ENCODE measurements at places on chromosomes 6 and 20. TPM values are rescaled to one million over a fixed set of nuclear protein-coding genes. Genes with fewer than 3 reads are reported as not detected.

Gene DEFB121
- total RNA-seq = not detected

Gene CST2
- total RNA-seq = not detected

Gene LY6G6C
- not detected for total RNA-seq

Gene MEP1A
- not detected for total RNA-seq

Gene RNF182
- total RNA-seq = not detected

Gene SYNDIG1
- total RNA-seq = not detected

Gene FAM50B
- total RNA-seq = 8.2 TPM

Gene ZFP57
- total RNA-seq = 13.5 TPM

Gene SIGLEC1
- total RNA-seq = 0.20 TPM

GRCh38 chr20:12068121-12068520, 150.4 kb downstream of the BTBD3 start:
- no peaks in the 10 kb centered on the region for H3K36me3 ChIP-seq
- H3K27ac ChIP-seq = no peak overlapping the region
- no peaks in the 10 kb centered on the region for H3K27me3 ChIP-seq
- DNase-seq = no peak
- H3K4me3 ChIP-seq = no peak overlapping the region

- DNase-seq = no peak
- peak overlapping the region; percentile 87 for H3K4me3 ChIP-seq
- H3K36me3 ChIP-seq = peaks cover 9% of the 10 kb centered on the region
- peaks cover 26% of the 10 kb centered on the region for H3K4me1 ChIP-seq
Measured at GRCh38 chr6:43058531-43058930, 703 bp downstream of the MRPL2 start.

DNA sequence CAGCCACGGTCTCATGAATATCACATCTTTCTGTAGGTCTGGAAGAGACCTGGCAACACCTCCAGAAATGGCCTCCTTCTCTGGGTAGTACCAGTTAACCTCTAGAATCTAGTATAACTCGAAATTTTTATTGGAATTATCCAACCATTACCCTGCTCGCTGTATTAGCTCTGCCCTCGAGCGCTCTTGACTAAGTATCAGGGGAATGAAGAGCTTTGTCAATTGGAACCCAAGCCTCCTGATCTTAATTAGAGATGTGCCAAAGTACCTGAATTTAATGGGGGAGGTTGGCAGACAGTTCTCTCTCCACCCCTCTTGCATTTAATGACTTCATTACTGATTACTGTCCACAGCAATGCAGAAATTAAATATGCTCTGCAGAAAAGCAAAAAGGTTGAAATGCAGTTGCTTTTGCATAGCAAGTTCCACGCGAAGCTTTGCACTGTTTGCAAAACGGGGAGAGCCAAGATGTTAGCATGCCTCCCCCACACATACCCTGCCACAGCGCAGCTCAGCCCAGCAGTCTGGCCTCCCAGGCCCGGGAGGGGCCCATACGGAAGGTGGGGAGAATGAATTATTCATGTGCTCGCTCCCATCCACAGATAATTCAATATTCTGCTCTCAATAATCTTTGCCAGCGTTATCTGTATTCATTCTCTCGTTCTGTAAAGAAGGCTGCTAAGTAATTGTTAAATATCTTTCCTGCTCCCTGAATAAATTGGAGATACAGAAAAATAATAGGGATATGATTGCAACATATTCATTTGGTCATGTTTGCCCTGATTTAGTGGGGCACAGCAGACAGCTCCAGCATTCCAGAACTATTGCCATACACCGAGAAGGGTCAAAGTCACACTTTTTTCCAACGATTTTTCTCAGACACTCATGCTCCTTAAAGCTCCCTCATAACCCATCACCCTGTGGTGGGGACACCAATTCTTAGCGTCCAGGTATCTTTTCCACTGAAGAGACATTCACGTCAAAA, 305.8 kb downstream of the CDH26 start:
- no peaks in the 10 kb centered on the region for H3K36me3 ChIP-seq
- DNase-seq = no peak
- peaks cover 10% of the 10 kb centered on the region for H3K4me1 ChIP-seq
- H3K4me3 ChIP-seq = no peak overlapping the region
- no peak overlapping the region for H3K27ac ChIP-seq

GRCh38 chr20:31974296-31974695, 6.3 kb downstream of the XKR7 start:
- H3K4me1 ChIP-seq = no peaks in the 10 kb centered on the region
- H3K36me3 ChIP-seq = no peaks in the 10 kb centered on the region
- no peak overlapping the region for H3K4me3 ChIP-seq

GRCh38 chr20:52031563-52032303, 159.8 kb downstream of the ZFP64 start:
- H3K27me3 ChIP-seq = no peaks in the 10 kb centered on the region
- peaks cover 11% of the 10 kb centered on the region for H3K4me1 ChIP-seq
- peak overlapping the region; percentile 23 for H3K4me3 ChIP-seq
- no peaks in the 10 kb centered on the region for H3K36me3 ChIP-seq
- no peak overlapping the region for H3K27ac ChIP-seq

DNA sequence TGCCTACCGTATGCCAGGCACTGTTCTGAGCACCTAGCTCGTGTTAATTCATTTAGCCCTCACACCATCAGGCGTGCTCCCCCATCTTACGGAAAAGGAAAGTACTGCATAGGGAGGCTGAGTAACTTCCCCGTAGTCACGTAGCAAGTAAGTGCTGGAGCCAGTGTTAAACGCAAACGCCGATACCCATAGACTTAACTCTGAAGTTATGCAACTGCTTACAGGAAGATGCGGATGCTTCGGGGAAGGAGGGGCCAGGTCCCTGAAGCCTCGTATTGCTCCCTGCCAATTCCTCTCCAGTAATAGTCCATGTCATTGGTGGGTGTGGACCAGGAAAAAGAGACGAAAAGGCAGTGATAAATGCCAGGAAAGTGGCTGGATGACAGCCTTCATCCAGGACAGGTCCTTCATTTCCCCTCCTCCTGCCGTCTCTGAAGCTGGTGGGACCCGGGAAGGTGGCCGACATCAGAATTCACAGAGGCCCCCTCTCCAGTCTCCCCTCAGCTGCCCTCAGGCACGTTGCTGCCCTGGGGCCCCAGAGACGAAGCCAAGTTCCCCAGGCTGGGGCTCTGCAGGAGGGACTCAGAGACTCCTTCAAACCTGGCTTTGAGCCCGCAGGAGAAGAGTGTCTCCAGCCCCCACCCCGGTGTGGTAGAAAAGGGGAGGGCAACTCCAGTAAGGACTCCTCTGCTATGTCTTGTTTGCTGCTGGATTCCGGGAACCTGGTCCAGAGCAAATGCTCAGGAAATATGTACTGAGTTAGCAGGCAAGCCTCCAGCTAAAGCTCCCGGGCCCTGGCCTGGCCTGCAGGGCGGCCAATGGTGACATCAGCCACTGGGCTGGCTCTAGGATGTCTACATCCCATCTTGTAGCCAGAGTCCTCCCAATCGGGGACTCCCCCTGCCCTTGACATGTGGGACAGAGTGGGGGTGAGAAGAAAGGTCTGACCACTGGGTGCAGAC, 37.8 kb downstream of the RAB44 start:
- H3K27ac ChIP-seq = peak overlapping the region; percentile 72
- H3K4me3 ChIP-seq = peak overlapping the region; percentile 48
- H3K36me3 ChIP-seq = peaks cover 1% of the 10 kb centered on the region
- no peaks in the 10 kb centered on the region for H3K27me3 ChIP-seq

DNA sequence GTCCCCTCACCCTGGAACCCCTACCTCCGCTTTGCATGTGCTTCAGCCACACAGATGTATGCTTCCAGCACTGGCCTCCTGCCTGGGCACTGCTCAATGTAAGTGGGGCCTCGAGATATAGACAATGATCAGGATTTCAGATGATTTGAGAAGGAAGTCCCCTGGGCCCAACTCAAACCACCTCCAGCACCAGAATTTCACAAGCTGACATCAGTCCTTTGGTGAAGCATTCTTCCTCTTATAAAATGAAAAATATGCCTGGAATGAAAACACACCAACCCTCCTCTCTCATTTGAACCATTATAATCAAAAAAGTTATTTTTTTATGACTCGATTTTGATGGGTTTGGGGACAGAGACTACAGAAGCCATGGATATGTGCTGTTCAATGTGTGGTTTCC, 48.5 kb downstream of the BTBD3 start:
- no peak for DNase-seq
- no peak overlapping the region for H3K27ac ChIP-seq
- H3K36me3 ChIP-seq = no peaks in the 10 kb centered on the region
- no peak overlapping the region for H3K4me3 ChIP-seq
- H3K4me1 ChIP-seq = no peaks in the 10 kb centered on the region
- no peaks in the 10 kb centered on the region for H3K27me3 ChIP-seq

- H3K36me3 ChIP-seq = peaks cover 32% of the 10 kb centered on the region
- H3K4me1 ChIP-seq = peaks cover 26% of the 10 kb centered on the region
- peak overlapping the region; percentile 96 for H3K27ac ChIP-seq
- H3K4me3 ChIP-seq = peak overlapping the region; percentile 80
- peak; percentile 32 for DNase-seq
- no peaks in the 10 kb centered on the region for H3K27me3 ChIP-seq
Measured at GRCh38 chr20:37745553-37745952, 51.7 kb downstream of the CTNNBL1 start.

GRCh38 chr20:59992526-59993084, 34.4 kb downstream of the CDH26 start:
- no peaks in the 10 kb centered on the region for H3K27me3 ChIP-seq
- H3K36me3 ChIP-seq = no peaks in the 10 kb centered on the region
- no peak overlapping the region for H3K4me3 ChIP-seq
- DNase-seq = no peak
- H3K4me1 ChIP-seq = peaks cover 6% of the 10 kb centered on the region

DNA sequence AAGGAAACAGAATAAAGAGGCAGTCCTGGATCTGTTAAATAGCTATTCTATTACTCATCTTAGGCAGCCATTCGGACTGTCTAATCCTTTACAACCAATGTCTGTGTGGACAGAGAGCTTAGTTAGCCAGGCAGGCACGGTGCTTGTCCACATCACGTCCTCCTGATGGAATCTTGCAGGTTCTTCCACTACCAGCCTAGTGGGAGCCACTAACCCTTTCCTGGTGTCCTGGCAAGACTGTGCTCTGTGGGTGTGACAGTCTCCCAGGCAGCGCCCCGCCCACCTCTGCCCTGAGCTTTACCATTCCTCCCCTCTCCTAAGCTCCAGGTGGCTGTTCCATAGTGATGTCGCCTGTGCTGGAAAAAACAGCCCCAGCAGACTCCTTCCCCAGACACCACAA, 78.3 kb upstream of the CLDN20 start:
- peaks cover 12% of the 10 kb centered on the region for H3K4me1 ChIP-seq
- no peak overlapping the region for H3K27ac ChIP-seq
- peaks cover 2% of the 10 kb centered on the region for H3K27me3 ChIP-seq
- no peak overlapping the region for H3K4me3 ChIP-seq

DNA sequence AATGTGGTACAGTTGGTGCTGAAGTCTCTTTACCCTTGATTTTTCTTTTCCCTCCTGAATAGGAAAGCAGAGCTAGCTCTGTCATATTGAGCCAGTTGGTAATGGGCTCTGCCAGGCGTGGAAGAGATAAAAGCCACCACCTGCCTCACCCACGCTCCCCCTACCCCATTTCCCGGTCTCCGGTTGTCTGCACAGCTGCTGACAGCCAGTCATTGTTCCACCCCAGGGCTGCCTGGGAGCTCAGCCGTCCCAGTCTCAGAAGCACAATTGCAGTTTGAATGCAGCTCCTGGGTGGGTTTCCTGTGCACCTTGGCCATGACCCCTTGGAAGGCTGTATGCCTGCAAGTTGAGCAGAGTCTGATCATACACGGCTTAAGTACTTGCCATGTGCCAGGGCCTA, 675.2 kb upstream of the FLRT3 start:
- no peaks in the 10 kb centered on the region for H3K4me1 ChIP-seq
- no peaks in the 10 kb centered on the region for H3K36me3 ChIP-seq
- H3K27ac ChIP-seq = no peak overlapping the region

- no peak overlapping the region for H3K27ac ChIP-seq
- peaks cover 39% of the 10 kb centered on the region for H3K36me3 ChIP-seq
- peaks cover 38% of the 10 kb centered on the region for H3K4me1 ChIP-seq
- no peaks in the 10 kb centered on the region for H3K27me3 ChIP-seq
Measured at GRCh38 chr6:87174078-87174579, 18.8 kb downstream of the ZNF292 start.

GRCh38 chr6:10583509-10583901, 62.4 kb downstream of the GCNT2 start:
- no peaks in the 10 kb centered on the region for H3K27me3 ChIP-seq
- peaks cover 6% of the 10 kb centered on the region for H3K36me3 ChIP-seq
- peaks cover 42% of the 10 kb centered on the region for H3K4me1 ChIP-seq
- no peak for DNase-seq

GRCh38 chr6:118980063-118980462, 45.1 kb upstream of the MCM9 start:
- peaks cover 2% of the 10 kb centered on the region for H3K4me1 ChIP-seq
- no peak overlapping the region for H3K27ac ChIP-seq
- no peak for DNase-seq
- peaks cover 4% of the 10 kb centered on the region for H3K36me3 ChIP-seq
- H3K4me3 ChIP-seq = no peak overlapping the region
- no peaks in the 10 kb centered on the region for H3K27me3 ChIP-seq

GRCh38 chr6:14371530-14371929, 254.0 kb downstream of the CD83 start:
- H3K4me1 ChIP-seq = peaks cover 24% of the 10 kb centered on the region
- H3K4me3 ChIP-seq = peak overlapping the region; percentile 69
- DNase-seq = no peak
- H3K36me3 ChIP-seq = no peaks in the 10 kb centered on the region

- no peaks in the 10 kb centered on the region for H3K27me3 ChIP-seq
- H3K36me3 ChIP-seq = peaks cover 6% of the 10 kb centered on the region
- no peak for DNase-seq
- no peak overlapping the region for H3K27ac ChIP-seq
Measured at GRCh38 chr6:135158397-135158796, 22.7 kb upstream of the MYB start.

DNA sequence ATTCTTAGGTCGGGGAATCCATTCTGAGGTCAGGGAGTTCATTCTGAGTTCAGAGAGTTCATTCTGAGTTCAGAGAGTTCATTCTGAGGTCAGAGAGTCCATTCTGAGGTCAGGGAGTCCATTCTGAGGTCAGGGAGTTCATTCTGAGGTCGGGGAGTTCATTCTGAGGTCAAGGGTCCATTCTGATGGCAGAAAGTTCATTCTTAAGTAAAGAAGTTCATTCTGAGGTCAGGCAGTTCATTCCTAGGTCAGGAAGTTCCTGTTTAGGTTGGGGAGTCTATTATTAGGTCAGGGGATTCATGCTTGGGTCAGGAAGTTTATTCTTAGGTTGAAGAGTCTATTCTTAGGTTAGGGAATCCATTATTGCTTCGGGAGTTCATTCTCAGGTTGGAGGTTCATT, 16.5 kb upstream of the NXT1 start:
- H3K36me3 ChIP-seq = peaks cover 2% of the 10 kb centered on the region
- H3K4me3 ChIP-seq = no peak overlapping the region
- no peak for DNase-seq

DNA sequence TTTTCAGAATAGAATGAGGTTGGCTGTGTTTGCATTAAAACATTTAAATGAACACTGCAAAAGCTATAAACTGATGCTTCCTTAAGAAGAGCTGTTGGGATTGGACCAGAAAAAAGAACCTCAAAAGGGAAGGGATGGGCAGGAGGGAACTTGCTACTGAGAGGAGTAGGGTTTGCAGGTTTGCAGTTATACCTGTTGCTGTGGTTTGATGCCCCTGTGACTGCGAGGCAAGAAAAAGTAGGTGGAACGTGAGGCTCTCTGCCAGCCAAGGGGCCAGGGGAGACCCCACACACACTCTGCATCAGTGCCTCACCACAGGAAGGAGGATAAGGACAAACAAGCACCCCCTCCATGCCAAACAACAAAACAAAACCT, 197.2 kb downstream of the BCAS1 start:
- H3K36me3 ChIP-seq = no peaks in the 10 kb centered on the region
- peaks cover 45% of the 10 kb centered on the region for H3K4me1 ChIP-seq
- no peaks in the 10 kb centered on the region for H3K27me3 ChIP-seq

GRCh38 chr6:20137240-20137639, 75.0 kb downstream of the MBOAT1 start:
- no peaks in the 10 kb centered on the region for H3K27me3 ChIP-seq

GRCh38 chr6:169844946-169845345, 93.5 kb downstream of the ERMARD start:
- DNase-seq = no peak
- H3K4me3 ChIP-seq = no peak overlapping the region
- H3K27ac ChIP-seq = no peak overlapping the region
- H3K4me1 ChIP-seq = no peaks in the 10 kb centered on the region
- H3K27me3 ChIP-seq = peaks cover 7% of the 10 kb centered on the region
